ENCODE measurements at places on chromosomes 11 and 22.

GRCh38 chr11:82874646-82875523 lies 25.3 kb downstream of the PRCP start:
- no peak for DNase-seq

GRCh38 chr11:121983901-121984300 lies 132.1 kb downstream of the BLID start:
- DNase-seq = no peak

- DNase-seq = no peak
These were observed 245.3 kb downstream of the CASP12 start for GRCh38 chr11:104652996-104653395.

DNA sequence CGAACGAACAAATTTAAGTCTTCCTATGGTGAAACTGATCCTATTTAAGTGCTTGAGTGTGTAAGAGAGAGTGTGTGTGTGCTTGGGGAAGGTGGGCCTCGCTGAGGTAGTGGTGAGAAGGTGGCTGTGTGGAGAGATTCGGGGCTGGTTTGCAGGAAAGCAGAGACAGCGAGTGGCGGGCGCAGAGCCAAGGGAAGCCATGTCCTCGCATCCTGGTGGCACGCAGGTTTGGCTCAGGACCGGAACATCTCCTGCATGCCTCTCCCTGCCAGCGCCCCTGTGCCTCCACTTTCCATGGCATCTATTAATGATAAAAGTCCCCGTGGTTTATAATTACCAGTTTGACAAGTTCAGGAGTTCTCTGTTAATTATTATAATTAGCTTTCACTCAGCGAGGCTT lies 383.1 kb upstream of the CADM1 start:
- no peak for DNase-seq

GRCh38 chr11:20023082-20023426 lies 137.2 kb downstream of the DBX1 start:
- DNase-seq = no peak

DNA sequence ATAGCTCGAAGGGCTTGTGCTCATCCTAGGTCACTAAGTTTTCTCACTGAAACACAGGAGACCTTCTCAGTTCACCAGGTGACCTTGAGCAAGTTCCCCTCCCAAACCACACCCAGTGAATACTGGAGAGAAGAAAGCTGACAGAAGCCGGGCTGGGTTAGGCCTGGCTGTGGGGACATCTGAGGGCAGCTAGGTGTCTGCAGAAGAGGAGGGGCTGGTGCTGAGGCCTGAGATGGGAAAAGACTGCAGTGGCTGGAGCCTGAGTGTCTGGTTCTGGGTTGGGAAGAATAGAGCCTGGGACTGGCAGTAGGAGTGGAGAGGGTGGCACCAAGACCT lies 602 bp upstream of the INPP5J start:
- DNase-seq = no peak

DNA sequence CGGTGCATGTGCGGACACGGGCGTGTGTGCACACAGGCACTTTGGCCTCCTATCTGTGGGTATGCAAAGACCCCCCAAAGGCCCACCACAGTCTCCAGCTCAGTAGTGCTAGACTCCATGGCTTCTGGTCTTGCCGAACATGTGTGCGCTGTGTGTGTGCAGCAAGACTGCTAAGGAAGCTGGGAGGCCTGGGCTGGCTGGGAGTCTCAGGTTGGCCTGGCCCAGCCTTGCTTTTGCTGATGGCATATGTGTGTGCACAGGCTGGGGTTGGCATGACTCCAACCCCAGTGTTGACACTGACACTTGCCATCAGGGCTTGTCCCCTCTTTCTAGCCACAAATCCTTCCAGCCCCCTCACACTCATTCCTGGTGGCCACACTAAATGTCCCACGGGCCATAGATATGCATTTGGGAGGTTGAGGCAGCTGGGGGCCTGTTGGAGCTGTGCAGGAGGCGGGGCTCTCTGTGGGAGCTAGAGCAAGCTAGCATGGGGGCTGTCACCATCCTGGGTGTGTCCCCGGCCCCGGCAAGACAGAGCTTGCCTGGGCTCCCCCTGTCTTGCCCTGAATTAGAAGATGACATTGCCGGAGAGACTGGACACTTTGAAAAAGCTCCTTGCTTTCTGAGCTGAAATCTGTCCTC lies 60.9 kb upstream of the NECTIN1 start:
- no peak for DNase-seq

- no peak for DNase-seq
These were observed 72.7 kb downstream of the RAB38 start for GRCh38 chr11:88102598-88102934.

DNA sequence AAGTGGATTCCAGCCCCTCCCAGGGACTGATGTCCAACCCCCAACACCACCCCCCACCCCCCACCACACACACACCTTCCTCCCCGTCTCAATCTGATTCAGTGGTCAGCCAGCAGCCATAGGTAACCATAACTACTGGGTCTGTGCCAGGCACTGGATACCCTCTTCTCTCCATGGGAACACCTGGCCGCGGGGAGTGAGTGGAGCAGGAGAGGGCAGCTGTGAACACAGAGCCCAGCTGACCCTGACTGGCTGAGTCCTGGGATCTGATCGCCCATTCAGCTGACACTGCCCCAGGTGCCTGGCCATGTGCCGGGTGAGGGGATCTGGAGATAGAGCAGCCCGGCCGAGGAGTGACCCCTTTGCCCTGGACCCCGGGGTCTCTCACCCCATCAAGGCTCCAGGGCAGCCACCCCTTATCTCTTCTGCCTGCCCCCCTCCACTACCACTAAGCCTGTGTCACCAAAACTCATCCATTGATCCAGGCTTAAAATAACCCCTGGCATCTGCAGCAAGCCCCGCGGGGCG lies 2.6 kb upstream of the SHISA8 start:
- no peak for DNase-seq

DNA sequence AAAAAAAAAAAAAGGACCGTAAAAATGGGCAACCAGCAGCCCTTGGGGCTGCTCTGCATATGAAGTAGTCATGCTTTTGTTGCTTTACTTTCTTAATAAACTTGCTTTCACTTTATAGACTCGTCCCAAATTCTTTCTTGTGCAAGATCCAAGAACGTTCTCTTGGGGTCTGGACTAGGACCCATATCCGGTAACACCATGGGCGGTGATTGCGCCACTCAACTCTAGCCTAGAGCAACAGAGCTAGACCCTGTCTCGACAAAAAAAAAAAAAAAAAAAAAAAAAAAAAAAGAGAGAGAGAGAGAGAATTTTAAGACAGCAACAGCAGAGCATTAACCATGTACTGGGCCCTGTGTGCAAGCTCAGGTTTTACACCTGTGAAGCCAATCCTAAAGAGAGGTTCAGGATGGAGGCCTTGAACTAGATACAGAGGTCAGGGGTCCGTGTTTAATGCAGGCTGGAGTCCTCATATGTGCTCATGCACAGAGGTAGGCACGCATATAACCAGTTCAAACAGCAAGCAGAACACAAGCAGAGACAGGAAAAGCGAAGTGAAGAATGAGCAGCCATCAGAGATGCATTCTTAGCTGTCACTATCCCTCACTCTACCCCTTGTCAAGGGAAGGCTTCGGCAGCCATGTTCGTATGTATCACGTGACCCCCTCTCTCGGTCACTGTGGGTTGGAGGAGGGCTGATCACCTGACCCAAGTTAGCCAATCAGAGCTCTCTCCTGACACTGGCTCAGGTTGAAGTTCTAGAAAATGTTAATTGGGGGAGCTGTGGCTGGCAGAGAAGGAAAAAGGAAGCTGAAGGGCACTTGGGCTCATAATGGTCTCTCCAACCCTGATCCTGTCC lies 16.7 kb upstream of the SYT12 start:
- no peak for DNase-seq

GRCh38 chr11:58928107-58928499 lies 11.2 kb upstream of the GLYATL1 start:
- DNase-seq = no peak

- no peak for DNase-seq
These were observed 22.2 kb downstream of the TSPAN4 start for GRCh38 chr11:864898-865297.

- DNase-seq = no peak
These were observed 109.1 kb upstream of the TIMP3 start for GRCh38 chr22:32692371-32692770.

DNA sequence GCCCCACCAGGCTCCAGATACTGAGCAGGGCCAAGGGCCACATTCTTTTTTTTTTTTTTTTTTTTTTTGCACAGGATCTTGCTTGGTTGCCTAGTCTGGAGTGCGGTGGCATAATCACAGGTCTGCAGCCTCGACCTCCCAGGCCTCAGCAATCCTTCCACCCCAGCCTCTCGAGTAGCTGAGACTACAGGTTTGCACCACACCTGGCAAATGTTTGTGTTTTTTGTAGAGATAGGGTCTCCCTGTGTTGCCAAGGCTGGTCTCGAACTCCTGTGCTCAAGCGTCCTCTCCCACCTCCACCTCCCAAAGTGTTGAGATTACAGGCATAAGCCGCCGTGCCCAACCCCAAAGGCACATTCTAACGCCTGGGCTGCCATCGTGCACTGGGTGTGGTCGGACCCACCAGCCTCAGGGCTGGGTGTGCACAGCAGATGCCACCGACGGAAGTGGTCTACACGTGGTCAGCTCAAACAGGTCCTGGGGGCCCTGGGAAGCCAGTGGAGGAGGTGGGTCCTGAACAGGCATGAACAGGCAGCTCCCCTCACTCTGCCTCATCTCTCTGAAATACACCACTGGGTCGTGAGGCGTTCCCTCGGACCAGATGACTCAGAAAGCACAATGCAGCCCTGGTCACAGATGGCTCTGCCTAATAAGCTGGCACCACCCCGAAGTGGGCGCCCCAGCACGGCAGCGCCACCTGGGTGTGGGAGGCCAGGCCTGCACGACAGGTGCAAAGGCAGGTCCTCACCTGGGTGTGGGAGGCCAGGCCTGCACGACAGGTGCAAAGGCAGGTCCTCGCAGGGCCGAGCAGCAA lies 5.1 kb upstream of the B4GALNT4 start:
- DNase-seq = no peak

GRCh38 chr22:29213493-29213892 lies 7.8 kb downstream of the EMID1 start:
- DNase-seq = no peak

DNA sequence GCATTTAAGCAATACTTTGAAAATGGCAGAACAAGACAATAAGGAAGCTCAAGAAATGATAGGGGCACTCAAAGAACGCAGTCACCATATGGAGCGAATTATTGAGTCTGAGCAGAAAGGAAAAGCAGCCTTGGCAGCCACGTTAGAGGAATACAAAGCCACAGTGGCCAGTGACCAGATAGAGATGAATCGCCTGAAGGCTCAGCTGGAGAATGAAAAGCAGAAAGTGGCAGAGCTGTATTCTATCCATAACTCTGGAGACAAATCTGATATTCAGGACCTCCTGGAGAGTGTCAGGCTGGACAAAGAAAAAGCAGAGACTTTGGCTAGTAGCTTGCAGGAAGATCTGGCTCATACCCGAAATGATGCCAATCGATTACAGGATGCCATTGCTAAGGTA lies 51.9 kb downstream of the SPECC1L start:
- no peak for DNase-seq

- no peak for DNase-seq
These were observed 214.2 kb upstream of the ZBED5 start for GRCh38 chr11:11072067-11072466.

DNA sequence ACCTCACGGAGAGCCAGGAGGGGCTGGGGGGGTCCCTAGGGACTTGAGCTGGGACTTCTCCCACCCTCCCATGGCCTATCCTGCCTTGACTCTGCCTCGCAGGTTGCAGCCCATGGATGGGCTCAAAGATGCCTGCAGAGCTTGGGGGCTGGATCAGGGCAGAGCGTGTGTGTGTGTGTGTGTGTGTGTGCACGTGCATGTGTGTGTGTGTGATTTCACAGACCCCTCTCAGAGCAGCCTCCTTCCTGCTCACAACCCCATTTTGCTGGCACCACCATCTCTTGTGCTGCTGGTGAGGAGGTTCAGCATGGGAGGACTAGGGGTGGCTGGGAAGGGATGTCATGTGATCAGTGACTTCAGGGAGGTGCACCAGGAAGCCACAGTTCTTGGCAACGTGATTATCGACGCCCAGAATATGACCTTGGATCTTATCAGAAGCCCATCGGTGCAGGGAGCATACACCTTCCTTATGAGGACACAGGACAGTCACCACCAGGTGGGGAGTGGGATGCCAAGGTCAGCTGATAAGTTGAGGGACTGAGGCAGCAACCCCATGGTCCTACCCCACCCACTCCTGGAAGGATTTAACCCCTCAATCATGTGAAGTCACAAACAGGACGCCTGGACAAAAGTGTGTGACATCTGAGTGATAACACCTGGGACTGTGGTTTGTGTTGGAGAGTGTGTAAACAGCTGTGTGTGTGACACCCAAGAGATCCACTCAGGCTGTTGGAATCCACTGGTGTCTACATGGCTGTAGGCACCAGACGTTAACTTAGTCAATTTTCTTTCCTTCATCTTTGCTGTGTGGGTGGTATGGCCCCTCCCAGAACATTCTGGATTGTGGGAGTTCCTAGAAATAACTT lies 1.8 kb upstream of the NAALADL1 start:
- DNase-seq = no peak

GRCh38 chr11:128913806-128914205 lies 22.6 kb downstream of the KCNJ5 start:
- DNase-seq = no peak

DNA sequence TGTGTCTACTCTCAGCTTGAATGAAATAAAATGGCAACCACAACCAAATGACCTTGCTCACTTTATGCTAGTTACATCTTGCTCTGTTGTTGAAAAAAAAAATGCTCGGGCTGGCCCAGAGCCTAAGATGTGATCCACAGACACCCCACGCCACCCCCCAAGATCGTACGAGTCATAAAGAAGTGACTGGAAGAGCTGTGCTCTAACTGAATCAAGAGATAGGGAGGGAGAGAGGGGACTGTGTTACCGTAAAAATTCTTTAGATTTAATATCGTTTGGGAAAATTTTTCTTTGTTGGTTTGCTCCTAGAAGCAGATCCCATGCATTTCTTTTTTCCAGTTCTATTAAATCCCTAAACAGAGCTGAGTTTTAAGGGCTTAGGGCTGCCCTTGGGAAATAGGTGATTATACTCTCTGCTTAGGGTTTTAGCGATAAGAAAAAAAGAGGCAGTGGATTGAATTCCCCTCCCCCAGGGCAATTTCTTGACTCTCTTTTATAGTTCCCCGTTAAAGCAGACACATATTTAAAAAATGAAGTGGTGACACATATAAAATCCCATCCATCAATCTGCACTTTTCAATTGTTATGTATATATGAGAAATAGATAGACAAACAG lies 14.5 kb downstream of the MAML2 start:
- DNase-seq = no peak

DNA sequence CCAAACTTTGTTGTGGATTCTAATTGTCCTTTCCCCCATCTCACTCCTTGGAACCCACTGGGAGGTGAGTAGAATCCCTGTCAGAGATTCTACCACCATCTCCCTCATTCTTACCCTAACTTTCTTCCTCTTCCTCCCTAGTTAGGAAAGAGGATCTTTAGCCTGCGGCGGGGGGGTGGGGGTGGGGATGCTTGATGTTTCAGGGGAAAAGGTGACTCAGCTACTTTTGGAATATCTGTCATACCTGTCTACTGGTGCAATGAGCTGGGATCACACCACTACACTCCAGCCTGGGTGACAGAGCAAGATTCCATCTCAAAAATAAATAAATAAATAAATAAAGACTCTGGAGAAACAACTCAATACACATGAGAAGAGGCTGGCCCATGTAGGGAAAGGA lies 6.4 kb downstream of the CCT8L2 start:
- no peak for DNase-seq

- DNase-seq = no peak
These were observed 5.4 kb downstream of the MYBPC3 start for GRCh38 chr11:47347137-47347536.

- no peak for DNase-seq
These were observed 52.1 kb upstream of the MYEOV start for GRCh38 chr11:69241844-69242243.

GRCh38 chr11:67645521-67646461 lies 4.7 kb downstream of the ACY3 start:
- no peak for DNase-seq

All from NCI-H1417 treated with DMSO at 0.1 percent for 48 hours (cell line).